ENCODE measurements at places on chromosomes 3 and 15.

DNA sequence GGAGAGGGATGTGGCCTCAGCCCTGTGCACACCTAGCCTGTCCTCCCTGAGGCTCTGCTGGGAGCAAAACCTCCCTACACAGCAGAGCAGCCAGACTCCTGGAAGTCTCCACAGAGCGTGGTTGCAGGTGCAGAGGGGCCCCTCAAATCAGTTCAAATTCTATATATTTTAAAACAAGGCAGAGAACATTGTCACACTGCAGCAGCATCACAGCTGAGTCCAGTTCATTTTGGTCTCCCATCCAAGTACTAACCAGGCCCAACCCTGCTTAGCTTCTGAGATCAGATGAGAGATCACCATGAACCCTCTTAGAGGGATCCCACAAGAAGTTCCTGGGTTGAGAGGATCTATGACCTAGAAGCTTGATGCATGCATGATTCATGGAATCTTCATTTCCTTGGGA is 331.0 kb upstream of the RGMA start:
- no peak for DNase-seq

GRCh38 chr15:92098869-92099268 is 245.4 kb downstream of the SLCO3A1 start:
- DNase-seq = peak; percentile 77

DNA sequence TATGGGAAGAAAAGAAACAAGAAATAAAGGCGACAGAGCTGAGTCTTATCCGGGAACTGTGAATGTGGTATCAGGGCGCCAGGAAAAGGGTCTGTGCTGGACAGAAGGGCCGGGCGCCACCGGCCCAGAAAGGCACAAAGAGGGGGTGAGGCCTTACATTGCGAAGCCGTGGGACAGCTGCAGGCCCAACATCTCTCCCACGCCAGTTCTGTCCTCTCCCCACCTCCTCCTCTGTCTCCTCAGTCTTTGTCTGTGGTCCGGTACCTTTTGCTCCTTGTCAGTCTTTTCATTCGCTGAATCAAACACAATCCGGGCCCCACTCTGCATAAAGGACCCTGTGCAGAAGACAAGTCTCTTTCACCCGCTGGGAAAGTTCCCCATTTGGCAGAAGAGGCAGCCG is 81.8 kb downstream of the LRIG1 start:
- no peak for DNase-seq

- no peak for DNase-seq
These were observed 4.5 kb upstream of the SEMA3B start for GRCh38 chr3:50264383-50264963.

DNA sequence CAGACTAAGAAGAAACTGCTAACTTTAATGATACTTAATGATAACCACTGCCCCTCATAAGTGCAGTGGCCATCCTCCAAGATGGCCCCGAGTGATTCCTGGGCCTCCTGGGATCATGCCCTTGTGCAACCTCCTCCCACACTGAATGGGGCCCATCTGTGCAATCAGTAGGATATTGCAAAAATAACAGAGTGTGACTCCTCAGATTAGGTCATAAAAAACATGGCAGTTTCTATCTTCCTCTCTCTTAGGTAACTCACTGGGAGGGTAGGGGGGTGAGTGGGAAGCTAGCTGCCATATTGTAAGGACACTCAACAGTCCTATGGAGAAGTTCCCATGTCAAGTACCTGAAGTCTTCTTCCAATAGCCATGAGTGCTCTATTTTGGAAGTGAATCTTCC is 173.0 kb downstream of the SHQ1 start:
- no peak for DNase-seq

DNA sequence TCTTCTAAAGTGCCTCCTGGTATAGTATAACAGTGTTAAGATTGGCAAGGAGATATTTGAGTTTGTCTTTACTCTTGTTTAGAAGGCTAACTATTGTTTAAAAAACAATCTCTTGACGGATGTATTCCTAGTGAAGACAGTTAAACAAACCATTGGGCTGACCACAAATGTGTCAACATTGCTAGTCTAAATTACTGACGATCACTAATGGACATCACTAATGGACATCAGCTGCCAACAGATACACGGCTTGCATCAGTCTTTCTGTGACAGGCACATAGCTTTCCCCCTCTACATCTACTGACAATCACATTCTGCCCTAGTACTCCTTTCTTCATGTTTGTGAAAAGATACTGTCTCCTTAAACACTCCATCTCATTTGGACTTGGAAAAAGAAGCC is 57.1 kb upstream of the ETV5 start:
- DNase-seq = no peak

All from dorsolateral prefrontal cortex (tissue), 122 donors.